Hepatocyte (in vitro differentiated cells): ENCODE measurements at places on chromosomes 7 and 10. TPM values are rescaled to one million over a fixed set of nuclear protein-coding genes. Genes with fewer than 3 reads are reported as not detected.

- no peaks in the 10 kb centered on the region for H3K36me3 ChIP-seq
- H3K27me3 ChIP-seq = peaks cover 44% of the 10 kb centered on the region
- DNase-seq = no peak
- H3K27ac ChIP-seq = no peak overlapping the region
- no peaks in the 10 kb centered on the region for H3K4me1 ChIP-seq
Observed at GRCh38 chr7:158351481-158351880, 236.1 kb downstream of the PTPRN2 start.

DNA sequence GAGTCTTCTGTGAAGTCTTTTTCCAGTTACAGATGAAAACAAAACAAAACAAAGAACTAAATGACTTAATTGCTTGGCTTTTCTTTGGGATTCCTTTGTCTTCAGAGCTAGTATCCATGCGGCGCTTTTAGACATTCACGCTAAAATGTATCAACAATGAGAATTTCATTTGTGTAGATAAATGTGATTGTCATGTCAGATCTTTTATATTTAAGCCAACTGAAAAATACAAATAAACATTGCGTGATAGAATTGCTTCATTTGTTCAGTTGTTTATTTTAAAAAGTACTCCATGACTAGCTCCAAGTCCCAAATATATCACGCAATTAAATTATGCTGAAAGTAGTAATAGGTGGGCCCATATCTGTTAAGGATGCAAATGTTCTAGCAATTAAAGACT lies 7.9 kb upstream of the ADRB1 start:
- H3K27me3 ChIP-seq = peaks cover 24% of the 10 kb centered on the region
- DNase-seq = no peak
- no peaks in the 10 kb centered on the region for H3K4me1 ChIP-seq
- H3K4me3 ChIP-seq = no peak overlapping the region

- H3K4me1 ChIP-seq = peaks cover 21% of the 10 kb centered on the region
- H3K4me3 ChIP-seq = no peak overlapping the region
- peak; percentile 64 for DNase-seq
- peak overlapping the region; percentile 82 for H3K27ac ChIP-seq
- H3K27me3 ChIP-seq = no peaks in the 10 kb centered on the region
Observed at GRCh38 chr10:122344741-122345258, 29.7 kb upstream of the PLEKHA1 start.

DNA sequence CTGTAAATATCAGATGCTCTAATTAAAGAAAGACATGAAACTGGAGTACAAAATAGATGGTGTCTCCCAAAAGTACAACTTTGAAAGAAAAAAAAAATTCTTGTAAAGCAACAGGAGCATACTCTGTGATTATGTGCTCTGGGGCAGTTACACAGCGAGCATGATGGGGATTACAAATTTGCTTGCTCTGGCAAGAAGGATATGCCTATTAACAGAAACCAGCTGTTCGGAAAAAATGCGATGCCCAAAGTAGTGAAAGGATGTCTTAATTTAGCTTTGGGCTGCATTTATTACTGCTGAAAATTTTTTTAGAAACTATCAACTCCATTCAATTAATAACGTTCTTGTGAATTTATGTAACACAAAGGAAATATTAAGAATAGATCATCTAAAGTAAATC lies 256.9 kb upstream of the TPK1 start:
- no peaks in the 10 kb centered on the region for H3K27me3 ChIP-seq
- DNase-seq = no peak
- H3K36me3 ChIP-seq = no peaks in the 10 kb centered on the region
- no peak overlapping the region for H3K27ac ChIP-seq
- no peaks in the 10 kb centered on the region for H3K4me1 ChIP-seq

DNA sequence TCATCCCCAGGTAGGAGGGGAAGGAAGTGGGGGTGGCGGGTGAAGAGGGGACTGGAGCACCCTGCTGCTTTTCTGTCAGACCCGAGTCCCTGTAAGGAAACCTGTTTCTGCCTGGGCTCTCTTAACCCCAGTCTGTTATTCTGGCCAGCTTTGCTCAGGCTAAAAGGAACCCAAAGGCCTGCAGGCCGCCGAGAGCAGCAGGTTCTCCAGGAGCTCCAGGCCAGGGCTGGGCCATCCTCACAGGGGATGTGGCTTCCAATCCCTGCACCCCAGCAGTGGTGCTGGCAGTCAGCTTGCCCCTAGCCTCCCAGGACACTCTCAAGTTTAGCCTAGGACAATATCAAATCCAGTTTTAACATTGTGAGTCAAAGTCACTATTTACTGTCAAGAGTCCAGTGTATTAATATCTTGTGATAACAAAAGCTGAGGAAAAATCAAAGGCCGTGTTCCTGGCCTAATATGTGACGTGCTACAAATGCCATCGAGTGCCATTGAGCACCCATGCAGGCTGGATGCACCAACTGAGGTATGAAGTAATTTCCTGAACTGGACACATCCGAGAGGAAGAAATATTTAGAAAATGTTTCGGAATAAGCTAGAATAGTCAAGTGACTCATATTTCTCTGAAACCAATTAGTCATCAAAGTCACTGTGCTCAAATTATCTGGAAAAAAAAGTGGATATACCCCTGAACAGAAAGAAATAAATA lies 7.0 kb downstream of the PKD1L1 start:
- no peak overlapping the region for H3K4me3 ChIP-seq
- DNase-seq = no peak
- H3K36me3 ChIP-seq = no peaks in the 10 kb centered on the region

Gene LRRD1
- total RNA-seq = 0.08 and 0.77 TPM in 2 replicates

DNA sequence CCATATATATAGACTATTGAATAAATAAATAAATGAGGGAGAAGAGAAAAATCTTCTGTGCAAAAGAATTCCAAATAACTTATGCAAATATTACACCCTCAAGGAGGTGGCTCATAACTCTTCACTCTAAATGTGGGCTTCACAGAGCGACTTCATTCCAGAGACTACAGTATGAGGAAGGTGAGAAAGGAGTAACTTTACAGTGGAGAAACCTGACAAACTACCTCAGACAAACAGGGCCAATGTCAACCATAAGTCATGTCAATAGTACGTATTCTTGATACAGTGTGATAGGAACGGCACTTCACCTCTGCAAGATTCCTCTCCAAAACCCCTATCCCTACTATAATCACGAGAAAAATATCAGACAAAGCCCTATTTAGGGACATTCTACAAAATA lies 158.4 kb upstream of the NAMPT start:
- H3K4me3 ChIP-seq = no peak overlapping the region
- no peaks in the 10 kb centered on the region for H3K36me3 ChIP-seq
- no peak overlapping the region for H3K27ac ChIP-seq
- H3K27me3 ChIP-seq = no peaks in the 10 kb centered on the region

GRCh38 chr10:31320550-31321211 lies 1.7 kb downstream of the ZEB1 start:
- H3K4me3 ChIP-seq = peak overlapping the region; percentile 78
- H3K36me3 ChIP-seq = no peaks in the 10 kb centered on the region
- no peaks in the 10 kb centered on the region for H3K4me1 ChIP-seq
- peak overlapping the region; percentile 86 for H3K27ac ChIP-seq

DNA sequence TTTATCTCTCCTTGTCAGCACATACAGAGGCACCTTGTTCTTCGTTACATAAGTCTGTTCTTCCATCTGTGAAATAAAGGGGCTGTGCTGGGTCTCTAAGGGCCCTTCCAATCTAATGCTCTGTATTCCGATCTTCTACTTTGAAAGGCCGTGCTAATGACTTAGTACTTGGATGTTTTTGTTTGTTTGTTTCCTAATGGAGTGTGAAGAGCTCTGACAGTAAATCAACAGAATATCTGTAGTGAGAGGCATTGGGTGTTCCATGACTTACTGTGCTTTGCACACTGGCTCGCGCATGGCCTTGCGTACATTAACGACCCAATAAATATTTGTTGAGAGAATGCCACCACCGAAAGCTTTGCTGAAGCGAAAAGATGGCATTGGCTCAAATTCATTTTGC lies 162.1 kb downstream of the CHN2 start:
- no peaks in the 10 kb centered on the region for H3K27me3 ChIP-seq
- no peak for DNase-seq
- H3K4me3 ChIP-seq = no peak overlapping the region
- peaks cover 4% of the 10 kb centered on the region for H3K4me1 ChIP-seq
- H3K36me3 ChIP-seq = no peaks in the 10 kb centered on the region

Gene THSD7A
- 6.9 and 8.3 TPM in 2 replicates for total RNA-seq

- H3K4me3 ChIP-seq = no peak overlapping the region
- no peak for DNase-seq
- H3K27ac ChIP-seq = no peak overlapping the region
- H3K36me3 ChIP-seq = no peaks in the 10 kb centered on the region
- no peaks in the 10 kb centered on the region for H3K4me1 ChIP-seq
- peaks cover 12% of the 10 kb centered on the region for H3K27me3 ChIP-seq
Observed at GRCh38 chr7:128104108-128104742, 73.0 kb upstream of the LRRC4 start.

- DNase-seq = no peak
- H3K4me3 ChIP-seq = no peak overlapping the region
- no peaks in the 10 kb centered on the region for H3K36me3 ChIP-seq
- H3K27me3 ChIP-seq = no peaks in the 10 kb centered on the region
- H3K27ac ChIP-seq = no peak overlapping the region
Observed at GRCh38 chr7:4273566-4274230, 408.4 kb upstream of the FOXK1 start.

GRCh38 chr10:84269773-84270172 lies 24.9 kb downstream of the RGR start:
- no peak overlapping the region for H3K4me3 ChIP-seq
- no peak for DNase-seq
- H3K4me1 ChIP-seq = no peaks in the 10 kb centered on the region

Gene INPP5F
- total RNA-seq = 42.6 and 44.4 TPM in 2 replicates

GRCh38 chr7:140062118-140062527 lies 628 bp downstream of the PARP12 start:
- DNase-seq = peak; percentile 41
- no peaks in the 10 kb centered on the region for H3K36me3 ChIP-seq
- H3K4me1 ChIP-seq = peaks cover 25% of the 10 kb centered on the region
- H3K27ac ChIP-seq = peak overlapping the region; percentile 97

DNA sequence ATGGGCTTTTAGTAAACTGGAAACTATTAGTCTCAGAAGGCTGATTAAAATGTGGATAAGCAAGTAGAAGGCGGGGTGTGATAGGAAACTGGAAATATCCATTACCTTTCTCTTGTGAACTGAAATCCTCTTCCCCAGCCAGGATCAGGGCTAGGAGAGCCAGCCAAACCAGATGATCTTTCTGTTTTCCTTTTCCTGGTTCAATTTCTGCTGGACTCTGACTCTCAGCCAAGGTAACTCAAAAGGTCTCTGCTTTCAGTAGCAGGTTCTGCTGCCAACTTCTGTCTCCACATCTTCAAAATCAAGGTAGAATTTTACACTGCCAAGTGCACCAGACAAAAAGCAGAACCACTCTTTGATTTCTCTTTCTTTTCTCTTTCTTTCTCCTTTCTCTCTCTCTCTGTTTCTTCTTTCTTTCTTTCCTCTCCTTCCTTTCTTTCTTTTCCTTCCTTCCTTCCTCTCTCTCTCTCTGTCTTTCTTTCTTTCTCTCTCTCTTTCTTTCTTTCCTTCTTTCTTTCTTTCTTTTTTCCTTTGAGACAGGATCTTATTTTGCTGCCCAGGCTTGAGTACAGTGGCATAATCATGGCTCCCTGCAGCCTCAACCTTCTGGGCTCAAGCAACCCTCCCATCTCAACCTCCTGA lies 30.8 kb downstream of the OTUD1 start:
- no peak overlapping the region for H3K27ac ChIP-seq
- no peaks in the 10 kb centered on the region for H3K27me3 ChIP-seq
- no peak for DNase-seq
- no peaks in the 10 kb centered on the region for H3K4me1 ChIP-seq

DNA sequence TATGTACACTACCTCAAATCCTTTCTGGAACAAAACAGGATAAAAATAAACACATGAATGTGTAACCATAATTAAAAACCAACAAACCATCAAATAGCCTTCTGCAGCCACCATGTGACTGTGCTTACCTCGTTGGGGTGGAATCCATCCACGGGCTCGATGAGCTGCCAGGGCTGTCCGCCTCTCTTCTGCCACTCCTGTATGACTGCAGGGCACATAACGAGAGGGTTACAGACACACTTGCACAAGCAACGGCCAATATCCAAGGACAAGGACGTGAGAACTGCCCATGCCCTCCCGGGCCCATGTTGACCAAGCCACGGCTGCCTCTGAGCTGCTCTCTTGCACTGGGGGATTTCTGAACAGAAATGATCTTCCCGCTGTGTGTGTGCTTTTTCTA lies 132.2 kb downstream of the ANLN start:
- DNase-seq = no peak
- no peak overlapping the region for H3K4me3 ChIP-seq
- H3K27ac ChIP-seq = no peak overlapping the region
- H3K4me1 ChIP-seq = no peaks in the 10 kb centered on the region
- no peaks in the 10 kb centered on the region for H3K27me3 ChIP-seq

- peaks cover 53% of the 10 kb centered on the region for H3K27me3 ChIP-seq
- no peak overlapping the region for H3K4me3 ChIP-seq
- H3K27ac ChIP-seq = no peak overlapping the region
- no peak for DNase-seq
Observed at GRCh38 chr7:71133856-71134255, 1.9 kb downstream of the GALNT17 start.

Gene HABP2
- 102 and 109 TPM in 2 replicates for total RNA-seq

Gene STEAP4
- total RNA-seq = 0.88 and 1.1 TPM in 2 replicates

DNA sequence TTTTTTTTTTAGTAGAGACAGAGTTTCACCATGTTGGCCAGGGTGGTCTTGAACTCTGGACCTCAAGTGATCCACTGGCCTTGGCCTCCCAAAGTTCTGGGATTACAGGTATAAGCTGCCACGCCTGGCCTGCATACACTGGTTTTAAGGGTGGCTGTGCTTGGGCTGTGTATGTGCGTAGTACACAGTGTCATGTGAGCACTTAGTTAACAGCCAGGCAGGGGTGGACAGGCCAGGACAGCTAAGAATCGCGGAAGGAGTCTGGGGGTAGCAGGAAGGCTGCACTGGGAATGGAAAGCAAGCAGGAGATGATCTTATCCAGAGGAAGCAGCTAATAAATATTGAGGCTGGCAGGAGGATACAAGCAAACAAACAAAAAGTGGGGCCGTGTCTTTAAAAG lies 380.0 kb upstream of the GALNT17 start:
- no peak overlapping the region for H3K4me3 ChIP-seq
- no peak for DNase-seq
- no peaks in the 10 kb centered on the region for H3K4me1 ChIP-seq
- no peaks in the 10 kb centered on the region for H3K36me3 ChIP-seq
- H3K27ac ChIP-seq = no peak overlapping the region
- H3K27me3 ChIP-seq = no peaks in the 10 kb centered on the region

GRCh38 chr7:151801291-151801690 lies 75.6 kb downstream of the PRKAG2 start:
- no peak overlapping the region for H3K27ac ChIP-seq
- DNase-seq = no peak
- no peak overlapping the region for H3K4me3 ChIP-seq

GRCh38 chr7:114104035-114104434 lies 185.2 kb upstream of the PPP1R3A start:
- no peak for DNase-seq
- H3K4me1 ChIP-seq = peaks cover 9% of the 10 kb centered on the region
- no peaks in the 10 kb centered on the region for H3K27me3 ChIP-seq
- no peaks in the 10 kb centered on the region for H3K36me3 ChIP-seq
- H3K27ac ChIP-seq = peak overlapping the region; percentile 48
- H3K4me3 ChIP-seq = no peak overlapping the region

- no peak for DNase-seq
- no peak overlapping the region for H3K27ac ChIP-seq
- H3K4me3 ChIP-seq = no peak overlapping the region
- no peaks in the 10 kb centered on the region for H3K27me3 ChIP-seq
- no peaks in the 10 kb centered on the region for H3K36me3 ChIP-seq
Observed at GRCh38 chr7:57482-58255, 134.7 kb upstream of the FAM20C start.

GRCh38 chr7:4766666-4767519 lies 8.5 kb upstream of the AP5Z1 start:
- DNase-seq = peak; percentile 45
- no peaks in the 10 kb centered on the region for H3K4me1 ChIP-seq
- H3K36me3 ChIP-seq = no peaks in the 10 kb centered on the region
- H3K27me3 ChIP-seq = no peaks in the 10 kb centered on the region
- peak overlapping the region; percentile 86 for H3K27ac ChIP-seq
